ENCODE measurements at places on chromosomes 2 and 18.

DNA sequence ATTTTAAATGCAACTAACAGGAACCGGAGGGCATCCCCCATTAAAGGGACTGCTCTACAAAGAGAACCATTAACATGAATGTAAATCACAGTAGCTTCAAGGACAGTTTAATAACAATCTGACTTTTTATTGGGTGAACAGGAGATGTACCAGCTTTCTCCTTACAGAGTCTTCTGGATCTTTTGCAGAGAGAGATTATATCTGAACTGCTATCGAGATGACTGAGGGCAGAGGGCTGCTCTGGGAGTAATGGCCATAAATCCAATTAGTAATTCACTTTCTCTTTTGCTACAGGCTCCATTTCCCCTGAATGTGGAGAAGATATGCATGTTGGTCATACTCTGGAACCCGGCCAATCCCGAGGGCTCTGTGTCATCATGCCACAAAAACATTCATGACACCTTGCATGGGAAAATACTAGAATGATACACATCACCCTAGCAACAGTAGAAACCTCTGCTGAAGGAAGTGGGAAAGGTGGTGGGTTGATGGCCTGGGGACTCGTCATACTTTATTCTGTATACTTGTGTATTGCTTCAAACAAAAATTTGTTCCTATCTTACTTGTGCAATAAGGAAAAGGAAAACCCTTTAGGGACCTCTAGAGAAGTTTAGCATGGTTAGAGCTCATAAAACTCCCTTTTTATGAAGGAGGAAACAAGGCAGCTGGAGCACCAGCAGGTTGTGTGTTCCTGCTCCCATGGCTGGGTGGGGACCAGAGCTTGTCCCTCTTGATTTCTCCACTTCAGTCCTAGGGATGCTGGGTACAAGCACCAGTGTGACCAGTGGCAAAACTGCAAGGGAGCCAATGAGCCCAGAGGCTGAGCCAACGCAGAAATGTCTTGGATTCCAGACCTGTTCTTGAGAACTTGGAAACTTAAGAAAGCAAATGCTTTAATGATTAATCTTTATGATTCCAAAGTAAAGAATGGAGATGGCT, 26.0 kb downstream of the CTAGE1 start:
- no peak for DNase-seq

- DNase-seq = no peak
Observed at GRCh38 chr2:105194022-105194675, 47.4 kb upstream of the GPR45 start.

DNA sequence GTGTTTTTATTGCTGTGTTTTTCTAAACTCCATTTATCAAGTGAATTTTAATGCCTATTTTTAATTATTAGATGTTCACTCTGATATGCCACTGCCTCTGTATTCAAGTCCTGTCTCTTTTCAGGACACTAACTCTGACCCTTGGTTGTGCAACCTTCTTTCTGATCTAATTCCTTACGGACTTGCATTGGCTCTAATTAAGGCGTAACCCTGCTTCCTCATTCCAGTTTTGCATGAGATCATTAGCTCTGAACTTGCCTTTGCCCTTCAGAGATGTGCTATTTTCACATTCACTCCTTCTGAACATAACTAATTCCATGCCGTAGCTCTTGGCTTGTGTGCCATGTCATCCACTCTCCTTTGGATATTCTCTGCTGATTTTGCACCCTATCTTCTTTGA, 162.5 kb upstream of the TMEFF2 start:
- DNase-seq = no peak

DNA sequence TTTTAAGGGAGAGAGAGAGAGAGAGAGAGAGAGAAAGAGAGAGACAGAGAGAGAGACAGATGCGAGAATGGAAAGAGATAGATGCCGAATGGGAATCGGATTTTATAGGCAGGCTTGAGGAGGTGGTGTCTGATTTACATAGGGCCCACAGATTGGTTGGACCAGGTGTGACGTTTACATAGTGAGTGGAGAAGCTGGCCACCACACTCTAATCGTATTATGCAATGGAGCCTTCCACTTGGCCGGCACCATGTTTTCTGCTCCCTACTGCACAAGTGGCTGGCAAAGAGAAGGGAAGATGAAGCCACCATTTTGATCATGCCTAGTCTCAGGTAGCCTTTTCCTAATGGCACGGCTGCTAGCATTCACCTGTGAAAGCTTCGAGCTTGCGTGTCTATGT, 33.9 kb downstream of the CD8B2 start:
- DNase-seq = no peak

GRCh38 chr2:191607096-191607495, 70.8 kb upstream of the NABP1 start:
- DNase-seq = no peak

DNA sequence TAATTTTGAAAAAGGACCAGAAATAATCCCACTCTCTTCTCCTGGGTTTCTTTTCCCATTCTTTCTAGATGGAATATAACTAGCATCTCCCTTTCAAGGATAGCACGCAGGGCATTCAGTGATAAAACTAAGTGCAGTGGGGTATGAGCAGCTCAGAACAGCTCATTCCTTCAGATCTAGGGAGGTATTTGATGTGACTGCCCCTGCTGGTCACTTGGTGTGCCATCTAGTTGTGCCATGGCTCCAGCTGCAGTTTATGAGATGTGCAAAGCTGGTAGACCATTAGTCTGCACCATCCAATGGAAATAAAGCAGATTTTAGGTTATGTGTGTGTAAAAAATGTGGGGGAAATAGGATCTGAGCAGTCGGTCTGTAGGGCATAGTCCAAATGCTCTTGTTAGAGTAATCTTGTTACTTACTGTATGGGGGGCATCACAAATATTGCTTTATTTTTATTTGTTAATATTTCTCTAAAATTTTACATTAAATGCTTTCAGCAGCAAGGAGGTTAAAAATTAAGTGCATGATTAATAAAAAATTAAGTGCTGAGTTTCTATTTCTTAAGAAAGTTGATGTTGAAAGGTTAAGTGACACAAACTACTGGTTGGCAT, 38.9 kb downstream of the CTAGE1 start:
- DNase-seq = no peak

DNA sequence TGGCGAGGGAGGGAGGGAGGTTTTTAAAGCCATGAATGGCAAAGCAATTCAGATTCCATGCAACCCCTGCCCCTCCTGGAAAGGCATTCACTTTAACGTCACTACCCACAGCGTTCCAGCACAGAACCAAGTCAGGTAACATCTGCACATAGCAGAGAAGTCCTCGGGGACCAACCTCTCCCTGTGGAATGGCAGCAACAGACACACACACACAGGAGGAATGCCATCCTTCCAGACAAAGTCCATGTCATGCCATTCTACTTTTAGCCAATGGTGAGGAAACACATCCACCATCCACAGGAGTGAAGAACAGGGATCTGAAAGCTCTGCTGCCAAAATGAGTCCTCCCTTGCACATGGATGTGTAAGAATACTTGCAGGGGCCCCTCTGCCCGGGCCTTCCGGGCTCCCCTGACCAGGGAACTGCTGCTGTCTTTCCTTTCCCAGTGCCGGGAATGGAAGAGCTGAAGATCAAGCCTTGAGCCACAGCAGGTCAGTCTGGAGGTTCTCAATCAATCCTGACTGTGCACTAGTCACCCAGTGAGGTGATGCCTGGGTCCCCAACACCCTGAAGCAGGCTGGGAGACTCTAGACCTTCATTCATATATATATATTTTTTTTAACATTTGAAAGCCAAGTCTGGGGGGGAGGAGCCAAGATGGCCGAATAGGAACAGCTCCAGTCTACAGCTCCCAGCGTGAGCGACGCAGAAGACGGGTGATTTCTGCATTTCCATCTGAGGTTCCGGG, 63.7 kb downstream of the UXS1 start:
- DNase-seq = no peak

GRCh38 chr2:98460573-98461497, 16.2 kb downstream of the INPP4A start:
- DNase-seq = peak; percentile 33

GRCh38 chr2:23041443-23041842, 343.5 kb upstream of the KLHL29 start:
- no peak for DNase-seq

DNA sequence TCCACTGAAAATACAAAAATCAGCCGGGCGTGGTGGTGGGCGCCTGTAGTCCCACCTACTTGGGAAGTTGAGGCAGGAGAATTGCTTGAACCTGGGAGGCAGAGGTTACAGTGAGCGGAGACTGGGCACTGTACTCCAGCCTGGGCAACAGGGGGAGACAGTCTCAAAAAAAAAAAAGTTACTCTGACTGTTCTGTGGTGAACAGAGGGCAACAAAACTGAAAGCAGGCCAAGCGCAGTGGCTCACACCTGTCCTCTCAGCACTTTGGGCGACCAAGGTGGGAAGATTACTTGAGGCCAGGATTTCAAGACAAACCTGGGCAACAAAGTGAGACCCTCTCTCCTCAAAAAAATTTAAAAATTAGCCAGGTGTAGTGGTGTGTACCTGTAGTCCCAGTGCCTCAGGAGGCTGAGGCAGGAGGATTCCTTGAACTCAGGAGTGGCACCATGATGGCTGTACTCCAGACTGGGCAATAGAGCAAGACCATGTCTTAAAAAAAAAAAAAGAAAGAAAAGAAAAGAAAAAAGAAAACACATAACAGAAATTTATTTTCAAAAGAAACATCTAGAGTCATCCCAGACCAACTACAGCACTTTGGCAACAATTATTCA, 13.6 kb upstream of the RTN4 start:
- no peak for DNase-seq

GRCh38 chr2:113762377-113763118, 6.1 kb upstream of the SLC35F5 start:
- no peak for DNase-seq

- no peak for DNase-seq
Observed at GRCh38 chr2:110745048-110745447, 12.7 kb downstream of the ACOXL start.

- DNase-seq = no peak
Observed at GRCh38 chr2:1494257-1494656, 81.0 kb downstream of the TPO start.

- DNase-seq = no peak
Observed at GRCh38 chr2:235854276-235854675, 313.9 kb downstream of the GBX2 start.

- DNase-seq = no peak
Observed at GRCh38 chr2:218985021-218985324, at the start of gene FEV. TSS of gene FEV (minus strand) at chr2:218985184. CDS start at chr2:218985075, 109 bp downstream.

- DNase-seq = no peak
Observed at GRCh38 chr18:55322178-55322735, 265.7 kb downstream of the TCF4 start.

DNA sequence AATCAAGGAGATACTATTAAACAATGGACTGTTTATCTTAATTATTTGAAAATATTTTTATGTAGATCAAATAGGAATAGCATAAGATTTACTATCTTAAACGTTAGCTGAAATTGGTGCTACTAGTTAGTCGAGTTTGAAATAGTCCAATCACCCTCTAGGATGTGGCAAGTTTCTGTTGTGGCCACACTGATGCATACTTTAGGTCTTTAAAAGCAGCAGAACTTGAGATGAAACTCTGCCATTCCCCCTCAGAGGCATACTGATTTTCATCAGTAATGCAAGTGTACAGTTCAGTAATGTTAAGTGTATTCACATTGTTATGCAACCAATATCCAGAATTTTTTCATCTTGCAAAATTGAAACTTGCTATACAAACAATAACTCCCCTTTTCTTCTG, 151.8 kb downstream of the SLC4A10 start:
- no peak for DNase-seq

DNA sequence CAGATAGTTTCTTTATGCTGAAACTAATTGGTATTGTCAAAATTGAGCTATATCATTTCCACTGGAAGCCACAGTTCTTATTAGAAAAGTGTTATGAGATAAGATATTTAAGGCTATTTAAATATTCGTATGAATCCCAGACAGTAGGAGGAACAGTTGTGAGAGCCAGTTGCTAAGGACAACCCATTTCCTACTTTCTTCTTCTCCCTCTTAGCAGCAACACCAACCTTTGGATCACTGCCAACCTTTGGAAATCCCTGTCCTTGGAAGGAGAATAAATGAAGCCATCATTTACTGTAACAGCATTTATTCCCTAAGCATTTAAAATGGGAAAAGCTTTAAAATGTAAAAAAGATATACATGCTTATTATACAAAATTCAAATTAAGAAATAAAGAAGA, 85.8 kb downstream of the PLCL1 start:
- no peak for DNase-seq

DNA sequence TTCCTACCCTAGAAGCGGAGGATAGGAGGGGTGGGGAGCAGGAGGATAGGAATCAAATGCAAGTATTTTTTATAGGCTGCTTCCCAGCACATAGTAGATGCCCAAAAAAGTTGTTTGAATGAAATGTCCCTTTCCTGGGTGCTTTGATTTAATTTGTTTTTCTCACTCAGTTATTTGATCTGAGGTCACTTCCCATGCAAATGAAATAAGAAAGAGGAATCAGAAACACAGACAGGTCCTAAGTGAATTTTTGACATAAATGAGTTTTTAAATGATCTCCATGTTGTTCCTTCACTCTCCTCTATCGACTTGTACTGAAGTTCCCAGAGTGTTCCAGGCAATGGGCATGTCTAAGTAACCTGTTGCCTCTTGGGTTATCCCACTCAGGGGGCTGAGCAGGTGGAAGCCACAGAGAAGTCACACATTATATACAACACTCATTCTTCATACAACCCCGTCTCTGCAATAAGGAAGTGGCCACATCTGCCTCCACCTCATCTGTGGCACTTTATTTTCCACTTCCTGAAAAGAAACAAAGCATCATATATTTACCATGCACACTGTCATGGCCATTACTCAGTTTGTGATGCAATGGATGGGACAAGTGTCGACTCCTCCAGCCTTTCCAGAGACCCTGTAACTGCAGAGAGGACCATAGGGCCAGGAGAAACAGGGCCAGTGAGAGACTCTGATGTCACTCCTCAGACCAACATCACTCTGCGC, 81.9 kb upstream of the ZNF397 start:
- no peak for DNase-seq

GRCh38 chr2:71884303-71885042, 263.2 kb downstream of the CYP26B1 start:
- no peak for DNase-seq

DNA sequence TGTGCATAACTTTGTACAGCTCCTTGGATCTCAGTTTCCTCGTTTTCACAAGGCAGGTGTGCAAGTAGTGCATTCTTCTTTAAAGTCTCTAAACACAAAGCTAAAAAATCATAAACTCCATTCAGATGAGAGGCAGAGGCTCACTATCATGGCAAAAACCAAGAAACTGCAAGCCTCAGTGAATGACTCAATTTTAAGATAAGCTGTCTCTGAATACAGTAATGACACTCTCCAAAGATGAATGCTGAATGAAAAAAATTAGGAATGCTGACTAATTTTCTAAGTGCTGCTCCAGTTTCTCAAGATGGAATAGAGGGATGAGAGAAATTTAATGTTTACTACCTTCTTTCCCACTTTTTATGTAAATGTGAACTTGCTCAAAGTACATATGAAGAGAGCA, 17.2 kb downstream of the B4GALT6 start:
- DNase-seq = no peak

- DNase-seq = no peak
Observed at GRCh38 chr18:51069885-51070284, 39.9 kb downstream of the SMAD4 start.

GRCh38 chr2:223979730-223980396, 22.6 kb downstream of the MRPL44 start:
- no peak for DNase-seq

GRCh38 chr18:10580215-10580614, 54.4 kb downstream of the NAPG start:
- DNase-seq = no peak
